Left ventricle myocardium inferior (tissue), 1 donor: ENCODE measurements at places on chromosomes 1 and 21.

DNA sequence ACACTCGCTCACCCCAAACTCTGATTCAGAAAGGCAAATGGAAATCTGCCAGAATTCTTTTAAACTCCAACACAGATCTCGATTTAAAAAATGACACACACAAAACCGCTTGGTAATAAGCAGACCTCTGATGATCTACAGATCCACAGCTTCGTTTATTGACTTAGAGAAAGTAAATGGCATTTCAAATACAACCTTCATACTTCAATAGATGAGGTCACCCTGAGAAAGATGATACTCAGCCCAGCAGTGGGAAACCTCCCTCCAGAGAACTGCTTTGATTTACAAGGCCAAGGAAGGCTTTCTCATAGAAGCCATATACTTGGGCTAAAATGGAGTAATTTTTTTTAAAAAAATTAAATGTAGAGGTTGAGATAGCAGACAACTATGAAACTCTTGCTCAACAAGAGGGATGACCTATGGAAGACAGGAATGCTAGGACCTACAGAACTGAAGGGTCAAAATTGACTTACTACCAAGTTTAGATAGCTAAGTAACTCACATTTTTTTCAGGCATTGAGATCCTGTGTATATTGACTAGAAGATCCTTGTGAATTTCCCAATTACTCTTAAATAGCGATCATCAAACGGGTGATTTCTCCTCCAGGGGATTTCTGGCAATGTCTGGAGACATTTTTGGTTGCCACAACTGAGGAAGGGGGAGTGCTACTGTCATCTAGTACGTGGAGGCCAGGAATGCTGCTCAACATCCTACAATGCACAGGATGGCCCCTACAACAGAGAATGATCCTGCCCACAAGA, 143.9 kb downstream of the CLIC6 start:
- DNase-seq, result no peak

DNA sequence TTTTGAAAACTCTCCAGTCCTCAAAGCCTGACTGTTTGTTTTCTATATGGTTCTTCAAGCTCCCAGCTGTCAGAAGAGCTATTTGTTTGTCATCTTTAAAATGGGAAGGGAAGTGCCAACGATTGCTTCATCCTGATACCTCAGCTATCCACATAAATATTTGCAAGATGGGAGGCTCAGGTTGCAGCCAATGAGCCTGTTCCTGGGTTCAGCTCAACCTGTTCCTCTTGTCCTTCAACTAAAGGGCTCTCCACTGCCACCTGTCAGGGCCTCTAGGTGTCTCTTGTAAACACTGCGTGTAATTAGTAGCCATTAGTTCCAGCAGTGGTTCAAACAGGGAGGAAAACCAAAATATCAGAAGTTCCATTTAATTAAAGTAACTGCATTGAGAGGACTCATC, 445.1 kb downstream of the AJAP1 start:
- DNase-seq, result no peak

DNA sequence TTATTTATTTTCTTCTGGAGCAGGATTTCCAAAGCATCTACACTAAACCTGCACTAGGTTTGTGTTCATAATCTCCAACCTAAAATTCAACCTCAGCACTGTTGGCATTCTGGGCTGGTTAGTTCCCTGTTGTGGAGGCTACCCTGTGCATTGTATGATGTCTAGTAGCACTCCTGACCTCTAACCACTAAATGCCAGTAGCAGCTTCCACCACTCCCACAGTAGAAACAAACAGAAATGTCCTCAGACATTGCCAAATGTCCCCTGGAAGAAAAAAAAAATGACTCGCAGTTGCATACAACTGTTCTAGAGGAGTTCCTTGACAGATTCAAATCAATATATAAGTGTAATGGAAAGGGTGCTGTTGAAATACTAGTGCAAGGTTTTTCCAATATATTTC, 18.9 kb downstream of the GRIK1 start:
- no peak for DNase-seq

- no peak for DNase-seq
Measured at GRCh38 chr1:229642970-229643369, 16.9 kb downstream of the URB2 start.

DNA sequence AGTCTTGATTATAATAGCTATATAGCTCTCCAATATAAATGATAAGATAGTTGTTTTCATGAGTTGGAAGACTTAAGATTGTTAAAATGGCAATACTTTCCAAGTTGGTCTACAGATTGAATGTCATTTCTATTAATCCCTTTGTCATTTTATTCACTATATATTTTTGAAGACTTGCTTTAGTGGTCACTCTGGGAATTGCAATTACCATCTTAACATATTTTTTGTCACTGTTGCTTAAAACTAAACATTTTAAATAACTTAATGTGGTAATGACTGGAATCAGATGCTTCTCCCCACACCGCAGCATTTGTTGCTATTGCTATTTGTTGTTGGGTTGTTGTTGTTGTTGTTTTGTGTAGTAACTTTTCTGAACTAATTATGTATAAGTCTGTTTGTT, 1592.9 kb downstream of the MRPL39 start:
- DNase-seq, result no peak

GRCh38 chr21:33821503-33822322, 93.9 kb downstream of the ATP5PO start:
- no peak for DNase-seq

GRCh38 chr1:234216116-234216703, 157.0 kb upstream of the COA6 start:
- DNase-seq, result no peak

GRCh38 chr1:157107702-157108101, 8.1 kb upstream of the ETV3L start:
- DNase-seq, result no peak

DNA sequence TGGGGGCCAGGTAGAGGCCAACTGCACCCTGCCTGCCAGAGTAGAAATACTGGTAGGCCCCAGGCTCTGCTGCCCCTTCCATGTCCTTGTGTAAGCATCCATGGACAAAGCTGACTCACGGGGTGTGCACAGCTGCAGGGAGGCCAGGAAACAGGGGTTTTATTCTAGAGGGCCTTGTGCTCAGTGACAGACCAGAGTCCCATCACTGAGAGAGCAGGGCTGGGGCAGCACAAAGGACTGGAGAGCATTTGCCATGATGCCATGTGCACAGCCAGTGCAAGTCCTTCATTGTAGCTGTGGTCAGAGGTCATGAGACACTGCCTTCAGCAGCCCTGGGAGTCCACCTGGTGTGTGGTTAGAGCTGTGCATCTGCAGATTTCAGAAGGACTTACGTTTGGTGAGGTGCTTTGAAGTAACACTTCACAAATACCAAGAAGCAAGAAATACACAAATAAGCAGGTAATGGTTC, 8.1 kb downstream of the ARF1 start:
- DNase-seq, result no peak

- DNase-seq, result peak; percentile 52
Measured at GRCh38 chr1:50333595-50333974, 89.7 kb downstream of the DMRTA2 start.

GRCh38 chr1:19861034-19861433, 21.2 kb upstream of the OTUD3 start:
- DNase-seq, result no peak

- DNase-seq, result no peak
Measured at GRCh38 chr1:201761871-201762270, 67.1 kb upstream of the IPO9 start.

- DNase-seq, result no peak
Measured at GRCh38 chr1:235450433-235450832, 53.8 kb downstream of the B3GALNT2 start.

GRCh38 chr21:40845441-40845995, 1.4 kb downstream of the DSCAM start:
- DNase-seq, result no peak

GRCh38 chr1:231036416-231036815, 3.6 kb downstream of the FAM89A start:
- no peak for DNase-seq

- DNase-seq, result no peak
Measured at GRCh38 chr1:89553157-89553556, 28.5 kb downstream of the LRRC8B start.

DNA sequence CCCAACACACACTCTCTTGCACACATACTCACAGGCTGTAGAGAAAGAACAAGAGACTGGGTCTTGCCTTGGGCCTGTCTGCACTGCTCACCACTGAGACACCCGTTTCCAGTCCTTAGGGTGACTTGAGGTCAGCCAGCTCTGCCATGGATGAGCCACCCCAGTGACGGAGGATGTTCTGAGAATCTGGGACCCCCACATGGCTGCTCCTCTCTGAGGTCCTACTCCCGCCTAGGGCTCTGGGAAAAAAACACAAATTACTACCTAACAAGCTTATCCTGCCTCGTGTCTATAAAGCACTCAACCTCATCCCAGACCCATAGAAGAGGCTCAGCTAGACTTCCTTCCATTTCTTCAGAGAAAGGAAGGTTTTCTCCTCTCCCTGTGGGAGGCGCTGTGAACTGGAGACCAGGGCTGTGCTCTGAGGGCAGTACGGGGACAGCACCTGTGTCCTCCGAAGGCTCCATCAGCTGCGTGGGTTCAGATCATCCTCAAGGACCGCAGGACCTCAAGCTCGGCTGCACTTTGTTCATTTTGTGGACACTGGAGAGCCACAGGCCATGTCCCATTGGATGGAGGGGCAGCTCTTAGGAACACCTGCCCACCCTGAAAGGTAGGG, 4.3 kb upstream of the CLEC20A start:
- DNase-seq, result no peak

GRCh38 chr1:151881479-151881878, 27.8 kb downstream of the THEM4 start:
- no peak for DNase-seq

DNA sequence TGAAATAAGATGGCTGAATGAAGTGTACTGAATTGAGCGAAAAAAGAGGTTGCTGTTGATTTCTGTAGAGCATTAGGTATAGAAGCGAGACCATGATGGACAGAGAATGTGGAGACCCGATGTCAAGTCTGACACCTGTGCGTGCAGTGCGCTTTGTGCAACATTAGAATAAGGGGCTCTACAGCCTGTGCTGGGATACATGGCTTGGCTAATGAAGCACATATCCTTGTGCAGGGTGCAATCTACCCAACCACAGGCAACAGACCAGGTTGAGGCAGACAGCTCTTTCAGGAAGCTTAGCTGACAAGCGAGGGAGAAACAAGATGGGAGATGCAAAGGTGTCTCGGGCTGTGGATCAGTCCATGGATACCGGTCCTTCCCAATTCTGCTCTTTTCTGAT, 18.9 kb downstream of the GPA33 start:
- no peak for DNase-seq

- no peak for DNase-seq
Measured at GRCh38 chr21:14548779-14549178, 2.7 kb upstream of the SAMSN1 start.

DNA sequence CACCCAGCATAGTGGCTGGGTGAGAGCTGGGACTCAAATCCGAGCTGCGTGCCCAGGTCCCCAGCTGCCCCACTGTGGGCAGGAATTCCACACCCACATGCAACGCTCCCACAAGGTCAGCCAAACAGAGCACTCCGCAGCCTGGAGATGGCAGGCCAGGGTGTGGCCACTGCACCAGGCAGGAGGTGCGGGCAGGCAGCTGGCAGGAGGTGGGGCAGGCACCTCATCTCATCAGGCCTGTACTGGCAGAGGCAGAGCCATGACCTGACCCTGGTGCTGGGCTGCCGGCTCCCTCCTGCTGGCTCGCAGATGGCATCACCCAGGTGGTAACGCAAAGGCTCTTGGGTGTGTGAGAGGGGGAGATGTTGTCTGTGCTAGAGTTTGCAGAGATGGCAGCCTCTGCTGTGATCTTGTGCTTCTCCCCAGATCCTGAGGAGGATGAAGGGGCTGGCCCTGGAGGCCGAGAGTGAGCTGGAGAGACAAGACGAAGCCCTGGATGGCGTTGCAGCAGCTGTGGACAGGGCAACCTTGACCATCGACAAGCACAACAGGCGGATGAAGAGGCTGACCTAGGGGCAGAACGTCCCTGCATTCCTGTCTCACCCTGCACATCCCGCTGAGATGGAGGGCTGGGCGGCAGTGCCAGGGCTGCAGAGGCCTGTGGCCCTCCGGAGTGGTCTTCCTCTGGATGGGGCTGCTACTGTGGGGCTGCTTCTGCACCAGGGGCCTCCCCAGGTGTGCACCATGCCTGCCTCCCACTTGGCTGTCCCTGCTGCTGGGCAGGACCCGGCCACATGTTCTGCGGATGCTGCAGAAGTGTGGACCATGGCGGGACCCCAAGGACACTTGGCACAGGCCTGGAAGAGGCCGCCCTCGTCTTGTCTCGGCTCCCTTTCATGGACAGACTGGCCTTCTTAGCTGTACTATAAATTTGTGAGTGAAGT, 35.1 kb upstream of the PRSS38 start:
- DNase-seq, result no peak

- DNase-seq, result no peak
Measured at GRCh38 chr1:245917403-245917802, 589.7 kb downstream of the SMYD3 start.

GRCh38 chr1:151539321-151540020, 638 bp upstream of the TUFT1 start:
- DNase-seq, result peak; percentile 59

- DNase-seq, result no peak
Measured at GRCh38 chr1:244789731-244790130, 45.7 kb upstream of the COX20 start.
